ENCODE measurements at places on chromosomes 7 and 10. TPM values are rescaled to one million over a fixed set of nuclear protein-coding genes. Genes with fewer than 3 reads are reported as not detected.
A peak's percentile ranks its signal among the peaks of the same experiment; 100 is the strongest.

GRCh38 chr10:35212856-35213255, 86.2 kb downstream of the CREM start:
- no peaks in the 10 kb centered on the region for H3K27me3 ChIP-seq
- H3K36me3 ChIP-seq = peaks cover 55% of the 10 kb centered on the region
- DNase-seq = no peak
- H3K4me3 ChIP-seq = no peak overlapping the region
- no peak overlapping the region for H3K27ac ChIP-seq

GRCh38 chr7:37445064-37445723, 3.5 kb downstream of the ELMO1 start:
- peaks cover 22% of the 10 kb centered on the region for H3K36me3 ChIP-seq
- H3K4me1 ChIP-seq = peaks cover 75% of the 10 kb centered on the region
- H3K27ac ChIP-seq = peak overlapping the region; percentile 99
- no peak for DNase-seq
- no peak overlapping the region for H3K4me3 ChIP-seq
- H3K27me3 ChIP-seq = no peaks in the 10 kb centered on the region

GRCh38 chr7:37770838-37771237, 77.6 kb upstream of the NME8 start:
- no peak overlapping the region for H3K4me3 ChIP-seq
- H3K4me1 ChIP-seq = peaks cover 8% of the 10 kb centered on the region
- H3K36me3 ChIP-seq = no peaks in the 10 kb centered on the region
- H3K27ac ChIP-seq = no peak overlapping the region
- H3K27me3 ChIP-seq = no peaks in the 10 kb centered on the region
- no peak for DNase-seq

GRCh38 chr7:37393476-37393875, 55.2 kb downstream of the ELMO1 start:
- no peak overlapping the region for H3K4me3 ChIP-seq
- no peaks in the 10 kb centered on the region for H3K27me3 ChIP-seq
- DNase-seq = no peak
- peaks cover 76% of the 10 kb centered on the region for H3K4me1 ChIP-seq
- H3K27ac ChIP-seq = peak overlapping the region; percentile 14
- H3K36me3 ChIP-seq = peaks cover 4% of the 10 kb centered on the region

DNA sequence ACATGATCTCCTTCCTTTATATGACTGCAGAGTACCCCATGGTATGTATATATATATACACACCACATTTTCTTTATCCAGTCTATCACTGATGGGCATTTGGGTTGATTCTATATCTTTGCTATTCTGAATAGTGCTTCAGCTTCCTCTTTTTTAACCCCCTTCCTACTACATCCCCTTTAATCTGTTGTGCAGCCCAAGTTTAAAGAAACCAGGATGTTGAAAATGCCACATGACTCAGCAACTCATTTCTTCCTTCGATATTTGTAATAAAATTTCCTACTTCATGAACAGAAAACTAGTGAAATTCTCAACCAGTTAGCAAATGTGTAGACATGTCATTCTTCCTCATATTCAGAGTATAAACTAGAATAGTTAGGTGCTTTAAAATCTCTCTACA, 1245.7 kb upstream of the SORCS1 start:
- no peaks in the 10 kb centered on the region for H3K27me3 ChIP-seq
- no peaks in the 10 kb centered on the region for H3K36me3 ChIP-seq
- DNase-seq = no peak
- H3K4me1 ChIP-seq = no peaks in the 10 kb centered on the region
- H3K27ac ChIP-seq = no peak overlapping the region

DNA sequence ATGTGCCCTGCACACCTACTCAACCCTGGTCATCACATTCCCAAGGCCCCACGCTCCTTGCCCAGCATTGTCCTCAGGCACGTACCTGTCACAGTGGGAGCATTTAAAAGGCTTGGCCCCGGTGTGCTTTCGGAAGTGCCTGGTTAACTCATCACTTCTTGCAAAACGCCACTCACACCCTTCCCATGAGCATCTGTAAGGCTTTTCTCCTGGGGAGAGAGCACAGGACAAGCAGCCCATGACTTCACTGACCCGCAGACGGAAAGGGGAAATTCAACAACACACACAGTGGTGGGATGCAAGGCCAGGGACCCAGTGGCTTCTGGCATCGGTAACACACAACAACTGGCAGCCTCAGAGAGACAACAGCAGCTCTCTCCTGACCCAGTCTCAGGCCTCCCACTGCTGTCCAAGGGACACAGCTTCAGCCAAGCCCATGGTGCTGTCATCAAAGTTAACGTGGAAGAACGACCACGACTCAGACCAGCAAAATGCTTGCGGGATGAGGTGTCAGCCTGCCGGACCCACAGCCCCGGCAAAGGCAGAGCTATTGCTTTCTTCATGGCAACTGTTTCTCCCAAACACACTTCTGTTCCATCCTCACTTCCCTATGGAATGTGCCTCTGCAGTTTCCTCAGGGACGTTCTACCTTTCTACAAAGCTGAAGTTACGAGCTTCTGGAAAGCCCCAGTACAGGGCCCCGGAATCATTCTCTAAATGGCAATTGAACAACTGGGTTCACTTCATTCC, 4.8 kb downstream of the KLF6 start:
- peak overlapping the region; percentile 91 for H3K4me3 ChIP-seq
- peaks cover 91% of the 10 kb centered on the region for H3K36me3 ChIP-seq
- H3K27ac ChIP-seq = peak overlapping the region; percentile 97
- DNase-seq = no peak
- no peaks in the 10 kb centered on the region for H3K27me3 ChIP-seq

- no peak for DNase-seq
- H3K4me3 ChIP-seq = no peak overlapping the region
- H3K27me3 ChIP-seq = peaks cover 5% of the 10 kb centered on the region
- no peak overlapping the region for H3K27ac ChIP-seq
Measured at GRCh38 chr7:96328016-96328415, 6.1 kb upstream of the SLC25A13 start.

- H3K36me3 ChIP-seq = peaks cover 21% of the 10 kb centered on the region
- H3K27ac ChIP-seq = peak overlapping the region; percentile 93
- peaks cover 28% of the 10 kb centered on the region for H3K4me1 ChIP-seq
- no peaks in the 10 kb centered on the region for H3K27me3 ChIP-seq
Measured at GRCh38 chr7:99473315-99473596, 566 bp downstream of the ZNF789 start.

- no peak for DNase-seq
- H3K4me3 ChIP-seq = no peak overlapping the region
- no peaks in the 10 kb centered on the region for H3K36me3 ChIP-seq
Measured at GRCh38 chr10:86293396-86293791, 73.2 kb downstream of the GRID1 start.

DNA sequence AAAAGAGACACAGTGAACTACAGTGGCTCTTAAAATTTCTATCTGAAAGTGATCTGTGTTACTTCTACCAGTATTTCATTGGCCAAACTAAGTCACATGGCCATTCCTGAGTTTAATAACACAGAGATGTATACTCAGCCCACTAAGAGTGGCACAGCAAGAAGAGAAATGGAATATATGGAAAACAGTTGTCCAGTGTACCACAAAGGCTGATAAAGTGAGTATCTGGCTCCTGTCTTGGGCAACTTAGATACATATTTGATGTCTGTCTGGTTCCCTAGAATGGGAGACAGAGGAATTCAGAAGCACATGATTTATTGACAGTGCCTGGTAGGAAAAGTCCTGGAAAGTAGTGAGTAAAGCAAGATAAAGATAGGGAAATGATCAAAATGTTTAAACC, 10.1 kb upstream of the PON1 start:
- peaks cover 9% of the 10 kb centered on the region for H3K4me1 ChIP-seq
- no peak overlapping the region for H3K27ac ChIP-seq
- no peak for DNase-seq
- H3K4me3 ChIP-seq = no peak overlapping the region
- H3K27me3 ChIP-seq = no peaks in the 10 kb centered on the region
- no peaks in the 10 kb centered on the region for H3K36me3 ChIP-seq

GRCh38 chr7:101522021-101522420, 107.1 kb downstream of the MYL10 start:
- peaks cover 5% of the 10 kb centered on the region for H3K27me3 ChIP-seq
- H3K4me3 ChIP-seq = no peak overlapping the region
- DNase-seq = no peak
- H3K27ac ChIP-seq = no peak overlapping the region

DNA sequence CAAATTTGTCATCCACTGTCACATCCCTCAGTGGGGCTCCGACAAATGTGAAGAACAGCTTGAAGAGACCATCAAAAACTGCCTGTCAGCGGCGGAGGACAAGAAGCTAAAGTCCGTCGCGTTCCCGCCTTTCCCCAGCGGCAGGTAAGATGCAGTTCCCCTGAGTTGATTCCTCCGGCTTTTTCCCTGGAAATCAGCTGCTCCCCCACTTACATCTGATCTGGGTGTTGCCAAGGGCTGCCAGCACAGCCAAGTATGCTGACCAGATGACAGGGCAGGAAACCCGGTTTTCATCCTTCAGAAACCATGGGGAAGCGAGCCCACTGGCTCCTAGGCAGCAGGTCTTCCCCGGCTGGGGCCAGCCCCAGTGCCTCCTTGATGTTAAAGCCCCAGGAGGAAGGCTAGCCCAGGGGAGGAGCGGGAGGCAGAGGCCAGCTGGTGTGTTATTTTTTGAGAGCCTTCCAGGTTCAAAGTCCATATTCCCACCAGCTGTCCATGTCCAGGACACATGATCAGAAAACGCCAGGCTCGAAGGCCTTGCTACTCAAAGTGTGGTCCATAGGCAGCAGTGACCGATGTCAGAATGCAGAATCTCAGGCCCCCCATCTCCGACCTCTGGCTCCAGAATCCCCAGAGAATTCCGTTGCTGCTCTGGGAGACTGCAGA, 23.4 kb downstream of the AIFM2 start:
- no peak for DNase-seq
- no peaks in the 10 kb centered on the region for H3K27me3 ChIP-seq
- peaks cover 28% of the 10 kb centered on the region for H3K36me3 ChIP-seq
- H3K4me3 ChIP-seq = no peak overlapping the region
- H3K4me1 ChIP-seq = peaks cover 3% of the 10 kb centered on the region
- H3K27ac ChIP-seq = no peak overlapping the region

DNA sequence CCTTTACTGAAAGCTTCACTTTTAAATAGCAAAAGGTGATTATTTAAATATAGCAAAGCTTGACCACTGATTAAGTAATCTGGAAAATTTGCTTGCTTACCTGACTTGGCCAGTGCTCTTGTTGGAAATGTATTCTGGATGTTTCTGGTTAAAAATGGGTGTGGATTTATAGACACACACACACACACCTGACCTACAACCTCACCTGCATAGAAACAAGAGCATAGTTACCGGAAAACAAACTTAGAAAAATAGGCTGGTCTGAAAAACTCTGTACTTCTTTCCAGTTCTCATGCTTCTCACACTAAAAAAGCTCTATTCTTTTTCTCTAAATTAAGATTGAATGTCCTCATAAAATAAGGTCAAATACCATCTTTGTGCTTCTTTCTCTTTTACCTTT, at the start of gene AGR3:
Gene AGR3 (minus strand): TSS at position 140 of the 400 bp plus-strand sequence. CDS start 3,365 bp downstream, outside the sequence.
- DNase-seq = no peak
- peaks cover 2% of the 10 kb centered on the region for H3K4me1 ChIP-seq
- no peak within 1 kb of the TSS for H3K27ac ChIP-seq
- no peak within 1 kb of the TSS for H3K4me3 ChIP-seq

- H3K27ac ChIP-seq = no peak overlapping the region
- H3K4me1 ChIP-seq = no peaks in the 10 kb centered on the region
- H3K36me3 ChIP-seq = no peaks in the 10 kb centered on the region
- H3K4me3 ChIP-seq = no peak overlapping the region
Measured at GRCh38 chr10:28975891-28976531, 298.7 kb downstream of the BAMBI start.

DNA sequence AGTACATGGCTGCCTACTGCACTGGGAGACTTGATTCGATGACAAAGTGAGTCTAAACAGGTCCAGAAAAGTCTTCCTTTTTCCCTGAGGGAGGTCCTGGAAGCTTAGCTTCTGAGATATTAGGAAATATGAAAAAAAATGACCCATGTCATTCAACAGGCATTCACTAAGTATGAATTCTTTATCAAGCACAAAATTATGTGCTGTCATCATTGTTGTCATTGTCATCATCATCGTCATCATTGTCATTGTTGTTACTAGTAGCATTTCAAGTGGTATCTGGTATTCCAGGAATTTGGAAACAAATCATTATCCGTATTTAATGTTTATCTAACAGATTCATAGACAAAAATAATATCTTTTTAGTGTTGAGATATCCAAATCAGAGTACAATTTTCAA, 49.7 kb upstream of the HECTD2 start:
- no peak overlapping the region for H3K4me3 ChIP-seq
- no peaks in the 10 kb centered on the region for H3K4me1 ChIP-seq
- peaks cover 51% of the 10 kb centered on the region for H3K27me3 ChIP-seq
- no peak for DNase-seq
- no peak overlapping the region for H3K27ac ChIP-seq

- no peak overlapping the region for H3K4me3 ChIP-seq
- no peaks in the 10 kb centered on the region for H3K4me1 ChIP-seq
- H3K27ac ChIP-seq = no peak overlapping the region
- no peak for DNase-seq
- H3K27me3 ChIP-seq = no peaks in the 10 kb centered on the region
Measured at GRCh38 chr7:132061937-132062336, 505.5 kb upstream of the PODXL start.

DNA sequence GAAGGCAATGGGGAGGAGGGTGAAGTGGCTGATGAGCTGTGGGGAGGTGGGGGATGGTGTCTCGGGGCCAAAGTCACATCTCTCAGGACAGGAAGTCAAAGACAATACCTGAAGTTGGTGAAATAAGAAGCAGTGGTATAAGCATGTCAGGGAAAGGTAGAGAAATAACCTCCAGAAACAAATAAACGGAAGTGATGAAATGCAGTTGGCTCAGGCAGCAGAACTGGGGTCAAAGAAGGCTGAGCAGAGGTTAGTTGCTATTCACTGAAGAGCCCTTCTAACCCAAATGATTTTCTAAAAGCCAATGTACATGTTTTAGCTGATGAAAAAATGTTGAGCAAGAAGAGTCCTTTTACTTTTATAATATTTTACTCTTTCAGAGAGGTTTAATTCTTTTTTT, 78.6 kb upstream of the ADRB1 start:
- peaks cover 8% of the 10 kb centered on the region for H3K4me1 ChIP-seq
- no peaks in the 10 kb centered on the region for H3K27me3 ChIP-seq
- no peaks in the 10 kb centered on the region for H3K36me3 ChIP-seq
- DNase-seq = no peak
- no peak overlapping the region for H3K4me3 ChIP-seq
- no peak overlapping the region for H3K27ac ChIP-seq

SPDYE6 gene
- not detected for total RNA-seq

ATP6V0E2 gene
- 10.4 TPM for total RNA-seq

ELAPOR2 gene
- 5.1 TPM for total RNA-seq

RAMP3 gene
- not detected for total RNA-seq

TRIM50 gene
- total RNA-seq = not detected

SUN3 gene
- not detected for total RNA-seq

RADIL gene
- total RNA-seq = not detected
